ENCODE measurements at places on chromosomes 6 and 20. TPM values are rescaled to one million over a fixed set of nuclear protein-coding genes. Genes with fewer than 3 reads are reported as not detected.

ARMC12 gene
- 1.9 TPM for polyA plus RNA-seq

PBOV1 gene
- polyA plus RNA-seq = not detected

GRCh38 chr6:158287047-158287446 is 25.2 kb upstream of the TULP4 start:
- DNase-seq = no peak

DNA sequence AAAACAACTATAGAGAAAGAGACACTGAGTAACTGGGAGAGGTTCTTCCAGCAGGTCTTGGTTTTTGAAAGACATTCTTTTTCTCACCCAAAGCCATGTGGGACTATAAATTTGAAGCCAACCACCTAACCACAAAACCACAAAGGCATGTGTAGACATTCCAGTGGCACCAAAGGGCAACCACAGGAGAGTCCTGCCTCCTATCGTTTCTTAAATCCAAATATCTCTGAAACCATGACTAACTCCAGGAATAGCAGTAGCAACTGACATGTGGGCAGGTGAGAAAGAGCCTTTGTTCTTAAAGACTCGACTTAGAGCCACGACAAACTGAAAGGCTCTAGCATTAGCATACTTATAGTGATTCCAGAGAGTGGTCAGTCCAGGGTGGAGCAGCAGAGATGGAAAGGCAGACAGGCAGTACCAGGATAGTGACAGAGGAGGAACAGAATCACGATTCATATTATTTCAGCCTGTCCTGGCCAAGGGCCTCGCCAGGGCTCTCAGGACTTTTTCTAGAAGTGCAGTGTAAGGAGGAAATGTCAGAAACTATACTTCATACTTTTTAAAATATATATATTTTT is 9.4 kb upstream of the COL9A1 start:
- no peak for DNase-seq

ATP6V1G2 gene
- 0.70 TPM for polyA plus RNA-seq

ZFAND3 gene
- 11.7 TPM for polyA plus RNA-seq

- no peak for DNase-seq
Measured at GRCh38 chr6:101605874-101606273, 212.4 kb downstream of the GRIK2 start.

- DNase-seq = peak; percentile 21
Measured at GRCh38 chr6:139823099-139823807, 448.8 kb upstream of the CITED2 start.

GRCh38 chr20:32203356-32204204 is 4.0 kb downstream of the PLAGL2 start:
- no peak for DNase-seq

COL9A3 gene
- 0.19 TPM for polyA plus RNA-seq

- peak; percentile 55 for DNase-seq
Measured at GRCh38 chr6:1765160-1765903, 155.6 kb downstream of the FOXC1 start.

- DNase-seq = peak; percentile 26
Measured at GRCh38 chr6:92329208-92329847, 1090.0 kb downstream of the EPHA7 start.

DNA sequence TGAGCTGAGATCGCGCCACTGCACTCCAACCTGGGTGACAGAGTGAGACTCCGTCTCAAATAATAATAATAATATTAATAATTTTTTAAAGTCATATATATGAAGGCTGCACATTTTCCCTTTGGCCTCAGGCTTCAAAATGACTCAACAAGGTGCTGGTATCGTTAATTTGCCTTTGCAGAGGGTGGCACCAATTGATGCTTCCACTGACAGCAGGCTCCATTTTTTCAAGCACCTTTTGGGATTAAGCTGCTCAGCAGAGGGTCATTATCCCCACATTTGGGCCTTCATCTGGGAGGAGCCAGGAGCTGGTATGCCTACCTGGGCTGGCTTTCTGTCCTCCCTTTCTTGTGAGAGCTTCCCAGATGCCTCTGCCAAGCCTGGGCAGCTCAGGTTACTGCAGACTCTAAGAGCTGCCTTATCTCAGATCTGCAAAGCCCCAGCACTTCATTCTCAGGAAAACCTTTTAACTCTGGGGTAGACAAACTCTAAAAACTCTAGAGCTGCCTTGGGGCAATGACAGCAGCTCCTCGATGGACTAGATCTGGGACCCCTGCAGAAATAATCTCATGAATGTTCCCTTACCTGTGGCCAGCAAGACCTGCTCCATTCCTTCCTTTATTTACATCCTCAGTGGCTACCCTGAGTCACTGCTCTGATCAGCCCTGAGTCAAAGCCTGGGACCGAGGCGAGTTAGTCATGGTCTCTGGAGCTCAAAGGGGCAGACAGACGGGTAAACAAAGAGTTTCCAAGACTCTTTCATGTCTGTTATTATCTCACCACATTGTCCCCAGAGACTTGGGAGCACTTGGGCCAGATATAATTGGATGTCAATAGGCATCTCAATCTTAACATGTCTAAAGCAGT is 80.0 kb upstream of the EYA2 start:
- no peak for DNase-seq

Measured in endothelial cell of umbilical vein (primary cell).